ENCODE measurements at places on chromosomes 7 and 10. TPM values are rescaled to one million over a fixed set of nuclear protein-coding genes. Genes with fewer than 3 reads are reported as not detected.

- peaks cover 4% of the 10 kb centered on the region for H3K36me3 ChIP-seq
- H3K4me3 ChIP-seq: no peak overlapping the region
- H3K4me1 ChIP-seq: peaks cover 47% of the 10 kb centered on the region
- no peak for DNase-seq
- no peaks in the 10 kb centered on the region for H3K27me3 ChIP-seq
Observed at GRCh38 chr10:124921261-124921660, 20.7 kb upstream of the ZRANB1 start.

GRCh38 chr10:104577861-104578521 is 63.1 kb upstream of the SORCS3 start:
- no peak overlapping the region for H3K27ac ChIP-seq
- H3K36me3 ChIP-seq: no peaks in the 10 kb centered on the region
- peaks cover 3% of the 10 kb centered on the region for H3K27me3 ChIP-seq
- no peak overlapping the region for H3K4me3 ChIP-seq
- peaks cover 41% of the 10 kb centered on the region for H3K4me1 ChIP-seq
- DNase-seq: no peak

EVX1 gene
- not detected for total RNA-seq

DNA sequence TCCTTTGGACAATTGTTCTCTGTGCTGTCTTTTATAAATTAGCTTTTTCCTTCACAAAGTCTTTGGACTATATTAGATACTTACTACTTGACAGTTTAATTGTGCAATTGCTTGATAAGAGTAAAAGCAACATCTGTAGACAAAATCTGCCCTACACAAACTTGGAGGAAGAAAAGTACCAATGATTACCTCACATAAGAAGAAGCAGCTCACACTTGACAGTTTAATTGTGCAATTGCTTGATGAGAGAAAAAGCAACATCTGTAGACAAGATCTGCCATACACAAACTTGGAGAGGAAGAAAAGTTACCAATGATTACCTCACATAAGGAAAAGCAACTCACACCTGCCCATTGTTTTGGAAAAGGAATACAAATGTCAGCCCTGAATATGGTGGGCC is 17.1 kb upstream of the SCIN start:
- peaks cover 70% of the 10 kb centered on the region for H3K4me1 ChIP-seq
- H3K36me3 ChIP-seq: peaks cover 17% of the 10 kb centered on the region
- H3K27ac ChIP-seq: no peak overlapping the region
- no peak for DNase-seq
- H3K27me3 ChIP-seq: peaks cover 2% of the 10 kb centered on the region

LRRN3 gene
- 18.9 TPM for total RNA-seq

DNA sequence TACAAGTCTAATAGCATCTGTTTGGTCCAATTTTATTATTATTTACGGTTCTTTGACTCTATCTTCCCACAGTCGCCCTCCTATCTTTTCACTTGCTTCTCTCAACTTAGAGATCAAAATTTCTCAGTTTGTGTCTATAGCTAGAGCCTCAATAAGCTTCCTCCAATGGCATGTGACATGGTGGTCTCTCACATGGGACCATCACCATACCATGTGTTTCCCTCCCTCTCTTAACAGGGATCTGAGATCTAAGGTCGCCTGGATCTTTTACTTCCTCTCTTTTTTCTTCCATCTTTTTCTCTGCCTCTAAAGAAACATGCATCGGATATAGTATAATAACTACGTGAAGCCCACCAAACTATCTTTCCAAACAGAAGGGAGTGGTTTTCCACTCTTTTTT is 1.8 kb downstream of the PKD2L1 start:
- DNase-seq: no peak
- no peaks in the 10 kb centered on the region for H3K4me1 ChIP-seq
- H3K4me3 ChIP-seq: no peak overlapping the region
- H3K27me3 ChIP-seq: peaks cover 50% of the 10 kb centered on the region
- no peaks in the 10 kb centered on the region for H3K36me3 ChIP-seq
- no peak overlapping the region for H3K27ac ChIP-seq

- H3K27me3 ChIP-seq: no peaks in the 10 kb centered on the region
- no peak overlapping the region for H3K4me3 ChIP-seq
- no peaks in the 10 kb centered on the region for H3K36me3 ChIP-seq
- DNase-seq: no peak
- H3K27ac ChIP-seq: no peak overlapping the region
- no peaks in the 10 kb centered on the region for H3K4me1 ChIP-seq
Observed at GRCh38 chr10:116960066-116960776, 44.8 kb downstream of the SHTN1 start.

- peak; percentile 87 for DNase-seq
- peaks cover 77% of the 10 kb centered on the region for H3K4me1 ChIP-seq
Observed at GRCh38 chr10:119655566-119656001, 4.4 kb downstream of the BAG3 start.

MYOZ1 gene
- total RNA-seq: 1.0 TPM

DNA sequence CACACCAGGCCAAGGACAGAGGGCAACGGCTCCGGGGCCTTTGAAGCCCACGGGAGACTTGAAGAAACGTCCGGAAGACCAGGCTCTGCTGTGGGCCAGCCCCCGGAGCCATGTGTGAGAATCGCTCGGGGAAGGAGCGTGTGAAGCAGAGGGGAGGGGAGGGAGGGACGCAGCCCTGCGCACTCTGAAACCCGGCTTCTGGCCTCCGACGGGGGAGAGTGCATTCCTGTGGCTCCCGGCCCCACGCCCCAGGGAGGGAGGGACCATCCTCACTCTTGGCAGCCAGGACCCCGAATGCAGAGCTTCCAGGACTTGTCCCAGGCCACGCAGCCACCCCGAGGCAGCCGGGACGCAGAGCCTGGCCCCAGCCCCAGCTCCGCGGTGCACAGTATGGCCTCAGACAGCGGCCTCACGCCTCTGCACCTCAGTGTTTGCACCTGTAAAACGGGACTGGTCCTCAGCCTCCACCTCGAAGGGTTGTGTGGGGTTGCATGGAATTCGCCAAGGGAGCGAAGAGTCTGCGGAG is 67.4 kb downstream of the PDGFA start:
- no peaks in the 10 kb centered on the region for H3K36me3 ChIP-seq
- H3K27me3 ChIP-seq: peaks cover 8% of the 10 kb centered on the region
- no peaks in the 10 kb centered on the region for H3K4me1 ChIP-seq

GRCh38 chr10:33136271-33136670 is 178.2 kb upstream of the ITGB1 start:
- H3K27me3 ChIP-seq: no peaks in the 10 kb centered on the region
- peaks cover 52% of the 10 kb centered on the region for H3K4me1 ChIP-seq
- H3K36me3 ChIP-seq: no peaks in the 10 kb centered on the region

- no peaks in the 10 kb centered on the region for H3K4me1 ChIP-seq
- no peak overlapping the region for H3K4me3 ChIP-seq
- DNase-seq: no peak
Observed at GRCh38 chr10:107589081-107589480, 424.6 kb upstream of the SORCS1 start.

RBM28 gene
- 41.4 TPM for total RNA-seq

- H3K27ac ChIP-seq: no peak overlapping the region
- no peaks in the 10 kb centered on the region for H3K36me3 ChIP-seq
- no peak overlapping the region for H3K4me3 ChIP-seq
- H3K4me1 ChIP-seq: peaks cover 26% of the 10 kb centered on the region
- peaks cover 34% of the 10 kb centered on the region for H3K27me3 ChIP-seq
- peak; percentile 61 for DNase-seq
Observed at GRCh38 chr10:78458983-78459638, 425.4 kb downstream of the RPS24 start.

- H3K27me3 ChIP-seq: peaks cover 10% of the 10 kb centered on the region
- no peak for DNase-seq
- peaks cover 34% of the 10 kb centered on the region for H3K4me1 ChIP-seq
Observed at GRCh38 chr10:125002423-125003145, 60.7 kb downstream of the ZRANB1 start.

- DNase-seq: no peak
- no peak overlapping the region for H3K27ac ChIP-seq
Observed at GRCh38 chr7:3955751-3956696, 655.0 kb downstream of the SDK1 start.

ERCC6 gene
- 95.3 TPM for total RNA-seq

GNAT3 gene
- total RNA-seq: 0.26 TPM

- H3K27ac ChIP-seq: no peak overlapping the region
- H3K36me3 ChIP-seq: no peaks in the 10 kb centered on the region
- no peaks in the 10 kb centered on the region for H3K4me1 ChIP-seq
Observed at GRCh38 chr7:68216051-68216450, 1219.4 kb downstream of the TYW1 start.

MSMB gene
- total RNA-seq: not detected

DNA sequence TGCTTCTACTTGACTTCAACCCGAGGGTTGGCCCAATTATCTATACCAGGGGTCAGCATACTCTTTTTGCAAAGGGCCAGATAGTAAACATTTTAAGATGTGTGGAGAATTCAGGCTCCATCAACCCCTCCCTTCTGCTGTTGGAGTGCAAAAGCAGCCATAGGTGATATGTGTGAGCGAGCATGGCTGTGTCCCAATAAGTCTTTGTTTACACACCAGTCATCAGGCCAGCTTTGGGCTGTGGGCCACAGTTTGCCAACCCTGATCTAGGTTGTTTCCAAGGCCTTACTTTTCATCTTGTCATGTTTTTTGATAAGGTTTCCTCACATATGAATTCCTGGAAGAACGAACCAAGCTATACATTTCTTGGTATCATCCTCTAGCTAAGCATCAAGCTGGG is 136.9 kb upstream of the VIPR2 start:
- DNase-seq: no peak
- H3K4me1 ChIP-seq: no peaks in the 10 kb centered on the region
- H3K36me3 ChIP-seq: peaks cover 5% of the 10 kb centered on the region
- peaks cover 1% of the 10 kb centered on the region for H3K27me3 ChIP-seq
- H3K4me3 ChIP-seq: no peak overlapping the region
- no peak overlapping the region for H3K27ac ChIP-seq

DNA sequence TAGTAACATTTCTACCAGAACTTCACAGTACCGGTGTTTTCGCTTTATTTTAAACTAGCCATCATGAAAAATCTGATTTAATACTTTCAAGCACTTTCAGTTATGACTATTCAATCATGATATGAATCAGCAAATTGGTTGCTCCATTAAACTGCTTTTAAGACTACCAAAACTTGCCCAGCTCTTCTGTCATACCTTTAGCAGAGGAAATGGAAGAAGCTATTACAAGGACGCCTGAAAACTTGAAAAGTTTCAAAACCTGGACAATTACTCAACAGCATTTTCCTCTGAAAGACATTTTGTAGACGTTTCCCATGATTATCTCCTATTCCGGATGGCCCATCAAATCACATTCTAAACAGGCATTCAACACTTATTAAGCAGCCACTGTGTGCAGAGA is 2.0 kb downstream of the JAZF1 start:
- peak overlapping the region; percentile 81 for H3K27ac ChIP-seq
- no peaks in the 10 kb centered on the region for H3K36me3 ChIP-seq
- no peak for DNase-seq
- H3K4me3 ChIP-seq: peak overlapping the region; percentile 85
- peaks cover 63% of the 10 kb centered on the region for H3K4me1 ChIP-seq
- no peaks in the 10 kb centered on the region for H3K27me3 ChIP-seq

ZNF467 gene
- total RNA-seq: 1.7 TPM

DNA sequence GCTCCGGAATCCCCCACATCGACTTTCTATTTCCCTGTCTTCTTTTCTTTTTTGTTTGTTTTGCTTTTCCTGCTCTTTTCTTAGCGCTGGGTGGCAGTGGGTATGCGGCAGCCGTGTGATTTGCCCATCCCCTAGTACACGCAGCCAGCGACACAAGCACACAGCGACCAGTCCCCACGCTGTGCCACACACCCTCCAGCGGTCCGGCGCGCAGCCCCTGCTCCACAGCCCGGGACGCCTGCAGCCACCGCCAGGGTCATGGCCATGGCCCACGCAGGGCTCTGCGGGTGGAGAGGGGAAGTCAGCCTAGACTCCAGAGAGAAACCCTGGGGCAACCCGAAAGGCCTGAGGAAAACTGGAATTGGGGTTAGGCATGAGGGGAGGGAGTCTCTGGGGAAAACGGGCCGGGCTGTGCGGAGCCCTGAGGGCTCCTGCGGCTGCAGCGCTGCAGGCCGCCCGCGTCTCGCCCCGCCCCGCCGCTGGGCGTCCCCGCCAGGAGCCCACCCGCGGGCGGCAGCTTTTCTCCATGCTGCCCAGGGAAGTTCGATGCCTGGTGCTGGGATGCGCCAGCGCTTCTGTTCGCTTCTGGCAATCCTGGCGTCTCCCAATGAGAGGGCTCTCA is 2.5 kb downstream of the CHRM2 start:
- H3K4me3 ChIP-seq: peak overlapping the region; percentile 88
- no peaks in the 10 kb centered on the region for H3K36me3 ChIP-seq
- peaks cover 24% of the 10 kb centered on the region for H3K4me1 ChIP-seq
- H3K27me3 ChIP-seq: peaks cover 19% of the 10 kb centered on the region
- no peak for DNase-seq
- H3K27ac ChIP-seq: no peak overlapping the region

GRCh38 chr7:143395187-143396149 is 13.2 kb downstream of the EPHA1 start:
- DNase-seq: no peak
- H3K27me3 ChIP-seq: peaks cover 25% of the 10 kb centered on the region
- peaks cover 14% of the 10 kb centered on the region for H3K36me3 ChIP-seq

GRCh38 chr10:37748170-37748569 is 109.2 kb downstream of the ZNF248 start:
- DNase-seq: no peak
- H3K4me3 ChIP-seq: no peak overlapping the region
- H3K27me3 ChIP-seq: no peaks in the 10 kb centered on the region
- H3K27ac ChIP-seq: no peak overlapping the region
- H3K36me3 ChIP-seq: no peaks in the 10 kb centered on the region

DNA sequence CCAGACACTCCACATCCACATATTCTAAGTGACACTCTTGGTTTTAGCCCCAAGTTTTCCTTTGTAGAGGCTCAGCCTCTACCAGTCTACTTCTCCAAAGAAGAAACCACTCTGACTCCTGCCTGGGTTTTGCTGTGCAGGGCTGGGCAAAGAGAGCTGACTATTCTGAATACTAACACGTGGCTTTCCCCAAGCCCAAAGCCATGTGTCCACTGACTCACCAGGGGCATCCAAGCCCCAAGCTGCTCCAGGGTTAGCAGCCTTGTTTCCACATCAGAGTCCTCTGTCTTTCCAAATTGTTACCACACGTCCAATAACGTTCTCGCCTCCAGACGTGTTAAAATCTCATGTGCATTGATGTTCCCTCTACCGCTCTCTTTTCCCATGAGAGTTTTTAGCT is 8.7 kb downstream of the GALNTL5 start:
- no peak overlapping the region for H3K4me3 ChIP-seq
- H3K36me3 ChIP-seq: no peaks in the 10 kb centered on the region
- H3K27ac ChIP-seq: no peak overlapping the region
- no peak for DNase-seq

DNA sequence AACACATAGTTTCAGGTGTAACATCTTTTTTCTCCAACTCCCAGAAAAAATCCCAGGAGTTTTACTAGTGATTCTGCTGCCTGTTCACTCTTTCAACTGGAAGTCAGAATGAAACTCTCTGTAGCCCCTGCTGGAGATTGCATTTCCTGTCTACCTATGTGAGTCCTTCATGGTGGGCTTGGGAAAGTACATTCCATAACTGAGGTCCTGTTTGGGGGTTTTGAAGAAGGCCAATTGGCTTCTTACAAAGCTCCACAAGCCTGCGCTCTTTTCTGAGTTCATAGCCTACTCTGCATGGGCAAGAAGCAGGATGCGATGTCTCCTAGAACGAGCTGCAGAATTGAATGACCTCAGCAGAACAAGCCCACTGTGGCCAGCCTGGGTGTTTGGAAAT is 86.7 kb downstream of the LYZL2 start:
- peaks cover 14% of the 10 kb centered on the region for H3K27me3 ChIP-seq
- no peak overlapping the region for H3K4me3 ChIP-seq
- peak overlapping the region; percentile 6 for H3K27ac ChIP-seq
- peaks cover 38% of the 10 kb centered on the region for H3K4me1 ChIP-seq
- no peak for DNase-seq
